DND-41 (cell line): ENCODE measurements at places on chromosomes 13 and 19.
A peak's percentile ranks its signal among the peaks of the same experiment; 100 is the strongest.

DNA sequence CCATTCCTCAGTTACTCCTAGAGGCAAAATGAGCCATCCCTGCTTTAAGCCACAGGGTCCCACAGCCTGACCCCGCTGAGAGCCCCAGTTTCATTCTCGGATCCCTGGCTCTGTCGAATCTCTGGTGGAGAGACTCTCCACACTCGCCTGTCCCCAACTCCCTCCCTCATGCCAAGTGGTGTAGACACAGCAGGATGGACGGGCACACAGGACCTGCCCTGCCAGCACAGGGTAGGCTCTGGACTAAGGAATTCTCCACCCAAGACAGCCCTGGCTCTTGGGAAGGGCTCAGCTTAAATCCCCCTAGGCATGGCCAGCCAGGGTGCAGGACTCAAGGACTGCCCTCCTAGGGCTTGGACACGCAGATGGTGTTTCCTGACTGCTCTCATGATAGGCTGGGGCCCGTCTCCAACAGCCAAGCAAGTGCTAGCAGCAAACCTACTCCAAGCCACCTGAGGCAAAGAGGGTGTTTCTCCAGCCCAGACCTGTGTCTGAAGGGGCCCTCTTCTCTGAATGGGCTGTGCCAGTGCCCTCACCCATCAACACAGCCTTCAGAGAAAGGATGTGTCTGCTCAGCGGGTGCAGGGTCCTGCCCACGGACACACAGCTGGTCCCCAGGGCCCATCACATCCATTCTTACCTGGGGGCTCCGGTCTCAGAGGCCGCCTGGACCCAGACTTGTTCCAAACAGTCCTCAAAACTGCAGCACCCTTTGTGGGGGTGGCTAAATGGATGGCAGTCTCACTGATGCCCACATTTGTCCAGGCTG is 65.3 kb downstream of the PEPD start:
- no peak for DNase-seq

DNA sequence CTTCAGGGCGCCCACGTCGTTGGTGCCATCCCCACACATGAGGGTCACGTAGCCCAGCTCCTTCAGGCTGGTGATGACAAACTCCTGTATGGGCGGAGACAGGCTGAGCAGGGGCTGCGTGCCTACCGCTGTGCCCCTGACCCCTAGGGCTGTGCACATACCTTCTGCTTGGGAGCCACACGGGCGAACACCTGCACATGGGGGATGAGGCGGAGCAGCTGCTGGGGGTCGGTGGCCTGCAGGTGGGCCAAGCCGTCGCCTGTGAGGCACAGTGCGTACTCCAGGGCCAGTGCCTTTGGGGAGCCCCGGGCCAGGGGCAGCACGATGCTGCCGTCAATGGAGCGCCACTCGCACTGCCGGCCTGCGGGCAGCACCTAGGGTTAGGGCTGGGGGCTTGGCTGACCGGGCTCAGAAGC is 6.1 kb upstream of the GMIP start:
- no peak for DNase-seq

DNA sequence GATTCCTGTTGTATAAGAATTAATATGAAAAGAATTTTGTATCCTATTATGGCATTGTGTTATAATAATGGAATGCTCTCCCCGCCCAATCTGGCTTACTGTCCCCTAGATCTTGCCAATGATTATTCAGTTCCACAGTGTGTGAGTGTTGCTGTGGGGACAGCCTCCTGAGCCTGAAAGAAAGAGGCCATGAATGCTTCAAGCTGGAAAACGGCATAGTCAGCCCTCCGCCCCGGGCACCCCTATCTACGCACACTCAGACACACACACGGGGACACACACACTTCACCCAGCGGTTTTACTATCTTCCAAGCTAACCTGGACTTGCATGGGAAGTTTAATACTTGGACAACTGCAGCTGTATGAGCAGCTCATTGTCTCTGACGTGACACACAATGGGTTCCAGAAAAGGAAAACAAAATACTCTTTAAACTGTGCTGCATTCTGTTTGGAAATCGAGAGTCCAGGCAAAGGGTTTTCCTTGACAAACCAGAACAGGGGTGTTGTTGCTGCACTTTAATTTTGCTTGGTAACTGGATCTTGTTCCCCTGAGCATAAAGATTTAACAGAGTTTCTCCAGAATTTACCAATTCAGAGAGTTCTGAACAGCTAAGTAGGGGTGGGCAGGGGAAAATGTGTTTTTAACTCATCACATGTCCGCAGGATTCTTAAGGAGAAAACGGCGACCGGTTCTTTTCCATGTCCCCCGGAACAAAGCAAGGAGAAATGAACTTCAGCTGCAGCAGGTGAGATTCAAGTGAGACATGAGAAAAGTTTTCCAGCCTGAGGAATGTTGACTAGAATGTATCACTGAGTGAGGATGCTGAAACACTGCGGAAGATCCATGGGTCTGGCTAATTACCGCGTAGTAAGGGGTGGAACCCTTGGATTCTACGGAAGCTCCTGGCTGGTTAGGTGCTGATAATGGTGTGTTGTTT is 472.9 kb downstream of the FOXO1 start:
- no peak for DNase-seq

DNA sequence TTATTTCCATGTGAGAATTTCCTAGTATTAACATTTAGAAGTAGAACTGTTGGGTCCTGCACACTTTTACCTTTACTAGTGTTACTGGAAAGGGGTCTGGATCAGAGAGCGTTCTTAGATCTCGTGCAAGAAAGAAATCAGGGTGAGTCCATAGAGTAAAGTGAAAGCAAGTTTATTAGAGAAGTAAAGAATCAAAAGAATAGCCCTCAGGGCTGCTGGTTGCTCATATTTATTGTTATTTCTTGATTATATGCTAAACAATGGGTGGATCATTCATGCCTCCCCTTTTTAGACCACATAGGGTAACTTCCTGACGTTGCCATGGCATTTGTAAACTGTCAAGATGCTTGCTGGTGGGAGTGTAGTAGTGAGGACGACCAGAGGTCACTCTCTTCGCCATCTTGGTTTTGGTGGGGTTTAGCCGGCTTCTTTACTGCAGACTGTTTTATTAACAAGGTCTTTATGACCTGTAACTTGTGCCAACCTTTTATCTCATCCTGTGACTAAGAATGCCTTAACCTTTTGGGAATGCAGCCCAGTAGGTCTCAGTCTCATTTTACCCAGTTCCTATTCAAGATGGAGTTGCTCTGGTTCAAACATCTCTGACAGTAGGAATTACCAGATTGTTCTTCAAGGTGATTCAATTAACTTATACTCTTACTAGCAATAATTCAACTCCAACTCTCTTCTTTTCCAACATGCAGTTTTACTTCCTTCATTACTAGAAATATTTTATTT is 27.4 kb downstream of the NDFIP2 start:
- DNase-seq = no peak

DNA sequence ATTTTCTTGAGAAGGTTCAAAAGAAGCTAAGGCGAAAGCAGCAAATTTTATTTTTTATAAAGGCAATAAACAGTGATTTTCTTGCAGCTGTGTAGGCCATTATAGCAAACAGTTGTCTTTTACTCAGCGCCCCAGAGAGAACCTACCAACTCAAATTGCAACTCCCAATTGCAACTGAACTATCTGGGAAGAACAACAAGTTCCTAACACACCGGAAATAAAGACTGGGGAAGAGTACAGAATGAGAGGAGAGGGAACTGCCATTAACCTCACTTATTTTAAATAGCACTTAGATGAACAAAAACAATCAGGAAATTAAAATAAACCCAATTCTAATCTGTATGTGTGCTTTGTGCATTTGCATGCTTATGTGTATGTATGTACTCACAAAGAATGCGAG is 171.1 kb downstream of the KCTD12 start:
- no peak for DNase-seq

DNA sequence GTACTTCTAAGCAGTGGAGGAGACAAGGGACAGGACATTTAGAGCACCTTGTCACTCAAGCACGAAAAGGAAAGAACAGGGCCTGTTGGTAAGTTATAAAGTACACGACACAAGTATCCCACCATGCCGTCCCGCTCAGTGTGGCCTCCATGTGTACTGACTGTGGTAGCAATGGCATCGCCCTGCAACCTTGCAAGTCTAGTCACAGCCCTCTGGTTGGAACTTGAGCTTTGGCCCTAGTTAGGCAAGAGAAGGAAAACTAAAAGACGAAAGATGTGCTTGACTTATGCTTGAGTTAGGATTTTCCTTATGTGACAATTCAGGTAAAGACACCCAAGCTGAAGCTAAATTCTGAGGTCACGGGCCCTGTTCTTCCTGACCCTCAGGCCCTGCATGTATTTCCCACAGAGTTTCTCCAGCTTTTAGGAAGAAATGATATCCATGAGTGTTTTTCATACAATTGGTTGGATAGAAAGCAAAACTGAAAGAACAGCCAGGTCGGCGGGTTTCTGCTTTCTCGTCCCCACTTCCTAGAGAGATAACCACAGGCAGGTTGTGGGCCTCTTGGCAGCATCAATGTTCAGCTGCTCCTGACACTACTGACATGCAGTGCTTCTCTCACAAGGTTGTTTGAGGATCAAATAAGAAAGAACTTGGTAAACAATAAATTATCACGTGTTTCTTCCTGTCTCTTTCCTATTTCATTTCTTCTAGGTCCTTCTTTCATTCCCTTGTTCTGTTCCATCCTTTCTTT is 216.2 kb downstream of the IRS2 start:
- peak; percentile 89 for DNase-seq

GRCh38 chr19:47158879-47159503 is 28.4 kb downstream of the SAE1 start:
- DNase-seq = peak; percentile 33

DNA sequence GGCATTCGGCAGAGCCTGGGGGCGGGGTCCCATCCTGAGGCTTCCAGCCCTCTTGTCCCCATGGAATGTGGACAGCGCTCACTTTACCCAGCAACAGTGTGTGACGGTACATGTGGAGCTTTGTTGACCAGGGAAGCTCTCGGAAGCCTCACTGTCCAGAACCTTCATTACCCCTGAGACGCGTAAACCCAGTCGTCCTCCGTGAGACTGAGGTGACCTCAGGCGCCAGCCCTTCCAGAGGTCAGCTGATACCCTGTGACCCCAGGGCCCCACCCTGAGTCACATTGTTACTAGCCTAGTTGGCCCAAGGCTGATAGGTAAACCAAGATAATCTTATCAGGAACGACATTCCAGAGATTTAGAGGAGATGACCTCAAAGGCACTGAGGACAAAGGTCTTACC is 10.2 kb upstream of the TMEM160 start:
- DNase-seq = no peak

DNA sequence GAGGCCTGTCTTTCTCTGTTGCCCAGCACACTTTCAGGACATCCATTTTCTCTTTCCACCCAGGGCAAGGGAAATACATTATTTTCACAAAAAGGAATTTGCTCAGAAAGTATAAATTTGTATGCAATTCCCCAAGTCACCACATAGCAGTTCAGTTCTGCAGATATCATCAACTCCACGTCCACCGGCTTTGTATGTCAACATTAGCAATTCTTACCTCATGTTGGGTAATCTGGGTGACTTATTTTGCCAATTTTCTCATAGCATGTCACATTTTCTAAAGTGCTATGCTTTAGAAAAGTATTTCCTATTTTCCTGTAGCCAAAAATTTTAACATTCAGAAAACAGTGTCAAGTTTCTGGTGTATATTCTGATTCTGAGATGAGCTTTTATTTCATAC is 501.8 kb downstream of the EFNB2 start:
- DNase-seq = no peak

GRCh38 chr13:23477101-23477500 is 43.6 kb upstream of the SACS start:
- no peak for DNase-seq

GRCh38 chr13:43373400-43373799 is 350.0 kb downstream of the DNAJC15 start:
- DNase-seq = no peak

GRCh38 chr19:13294812-13295567 is 144.8 kb downstream of the IER2 start:
- no peak for DNase-seq

GRCh38 chr19:39927076-39927475 is 7.4 kb downstream of the FCGBP start:
- no peak for DNase-seq

- no peak for DNase-seq
Measured at GRCh38 chr13:42733046-42733445, 48.3 kb upstream of the FAM216B start.

DNA sequence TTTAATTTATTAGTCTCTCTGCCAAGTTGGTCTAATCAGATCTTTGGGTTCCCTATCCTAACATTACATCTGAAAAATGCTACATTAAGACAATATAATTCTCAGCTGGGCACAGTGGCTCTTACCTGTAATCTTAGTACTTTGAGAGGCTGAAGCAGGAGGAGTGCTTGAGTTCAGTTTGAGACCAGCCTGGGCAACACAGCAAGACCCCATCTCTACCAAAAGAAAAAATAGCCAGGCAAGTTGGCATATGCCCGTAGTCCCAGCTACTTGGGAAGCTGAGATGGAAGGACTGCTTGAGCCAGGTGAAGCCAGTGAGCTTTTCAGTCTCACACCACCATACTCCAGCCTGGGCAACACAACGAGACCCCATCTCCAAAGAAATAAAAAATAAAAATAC is 95.0 kb downstream of the KLF12 start:
- no peak for DNase-seq
